ENCODE measurements at places on chromosomes 11 and 22. TPM values are rescaled to one million over a fixed set of nuclear protein-coding genes. Genes with fewer than 3 reads are reported as not detected.

Gene PKP3
- 1.6 TPM for total RNA-seq

Gene DDX17
- total RNA-seq = 212 TPM

Gene LPXN
- total RNA-seq = 6.9 TPM

Gene RRM1
- total RNA-seq = 92.0 TPM

Gene A4GALT
- total RNA-seq = 33.1 TPM

Gene AKIP1
- total RNA-seq = 52.3 TPM

Gene LINC01488
- total RNA-seq = not detected

Gene PGA5
- total RNA-seq = not detected

Gene OR51E2
- not detected for total RNA-seq

Gene SOX6
- 1.1 TPM for total RNA-seq

Gene CD6
- not detected for total RNA-seq

Gene ARHGAP32
- total RNA-seq = 3.1 TPM

Gene SHISAL1
- not detected for total RNA-seq

Gene CCDC89
- total RNA-seq = 0.10 TPM

Gene TRIM51
- total RNA-seq = not detected

Gene MS4A4E
- not detected for total RNA-seq

Gene MRPL49
- total RNA-seq = 64.6 TPM

Gene SLC37A2
- total RNA-seq = 3.7 TPM

Gene TMEM225
- not detected for total RNA-seq

Gene DNAJB7
- not detected for total RNA-seq

Gene OR2D3
- total RNA-seq = not detected

Gene NELL1
- not detected for total RNA-seq

Gene PTDSS2
- total RNA-seq = 33.6 TPM

Gene DPAGT1
- 31.6 TPM for total RNA-seq

Gene PDE2A
- 112 TPM for total RNA-seq

Gene WNT11
- not detected for total RNA-seq

All from mammary microvascular endothelial cell (primary cell).